ENCODE measurements at places on chromosomes 6 and 20.

DNA sequence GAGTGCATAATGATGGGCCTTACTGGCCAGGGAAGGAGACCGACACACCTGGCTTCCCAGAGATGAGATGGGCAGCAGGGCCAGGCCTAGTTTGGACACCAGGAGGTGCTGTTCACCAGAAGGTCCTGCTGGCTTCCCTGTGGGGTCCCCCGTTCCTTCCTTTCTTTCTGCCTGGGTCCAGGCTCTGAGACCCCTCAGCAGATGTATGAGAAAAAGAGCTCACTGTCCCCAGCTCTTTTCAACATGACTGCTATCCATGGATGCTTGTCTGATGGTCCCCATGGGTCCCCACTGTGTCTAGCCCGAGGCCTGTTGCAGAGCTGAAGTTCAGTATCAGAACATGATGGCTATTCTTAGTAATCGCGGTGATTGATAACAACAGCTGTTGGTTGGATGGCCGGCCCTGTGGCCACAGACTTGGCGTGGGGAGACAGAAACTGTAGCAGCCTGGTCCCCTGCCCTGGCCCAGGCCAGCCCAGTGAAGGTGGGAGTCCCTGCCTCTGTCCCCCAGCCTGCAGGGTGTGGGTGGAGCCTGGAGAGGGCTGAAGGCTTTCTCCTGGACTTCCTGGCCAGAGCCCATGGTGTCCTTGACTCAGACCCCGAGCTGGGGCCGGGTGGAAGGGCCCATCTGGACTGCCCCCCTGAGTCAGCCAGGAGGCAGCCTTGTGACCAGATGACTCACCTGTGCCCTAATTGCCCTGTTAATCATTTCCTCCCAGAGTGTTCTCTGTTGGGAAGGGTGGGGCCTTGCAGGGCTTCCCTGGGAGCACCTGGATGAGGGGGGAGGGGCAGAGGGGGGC lies 9.9 kb upstream of the BAK1 start:
- DNase-seq, result no peak

DNA sequence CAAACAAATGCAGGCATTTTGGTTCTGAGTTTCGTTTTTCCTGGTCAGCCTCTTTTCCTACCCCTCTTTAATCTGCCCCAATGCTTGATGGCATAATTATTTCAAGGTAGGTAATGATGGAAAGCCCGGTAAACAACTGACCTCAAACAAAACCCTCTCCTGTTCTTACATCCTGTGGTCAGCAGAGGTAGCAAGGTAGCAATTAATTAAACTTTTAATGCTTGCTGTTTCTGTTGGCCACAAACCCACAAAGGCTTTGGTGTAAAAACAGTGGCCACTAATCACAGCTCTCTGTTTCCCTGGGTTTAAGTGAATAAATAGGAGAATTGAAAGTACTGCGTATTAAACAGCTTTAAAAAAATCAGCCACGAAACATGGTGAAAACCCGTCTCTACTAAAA lies 261.5 kb upstream of the SOX4 start:
- DNase-seq, result no peak

GRCh38 chr6:35023091-35024000 lies 117.8 kb downstream of the TCP11 start:
- DNase-seq, result no peak

DNA sequence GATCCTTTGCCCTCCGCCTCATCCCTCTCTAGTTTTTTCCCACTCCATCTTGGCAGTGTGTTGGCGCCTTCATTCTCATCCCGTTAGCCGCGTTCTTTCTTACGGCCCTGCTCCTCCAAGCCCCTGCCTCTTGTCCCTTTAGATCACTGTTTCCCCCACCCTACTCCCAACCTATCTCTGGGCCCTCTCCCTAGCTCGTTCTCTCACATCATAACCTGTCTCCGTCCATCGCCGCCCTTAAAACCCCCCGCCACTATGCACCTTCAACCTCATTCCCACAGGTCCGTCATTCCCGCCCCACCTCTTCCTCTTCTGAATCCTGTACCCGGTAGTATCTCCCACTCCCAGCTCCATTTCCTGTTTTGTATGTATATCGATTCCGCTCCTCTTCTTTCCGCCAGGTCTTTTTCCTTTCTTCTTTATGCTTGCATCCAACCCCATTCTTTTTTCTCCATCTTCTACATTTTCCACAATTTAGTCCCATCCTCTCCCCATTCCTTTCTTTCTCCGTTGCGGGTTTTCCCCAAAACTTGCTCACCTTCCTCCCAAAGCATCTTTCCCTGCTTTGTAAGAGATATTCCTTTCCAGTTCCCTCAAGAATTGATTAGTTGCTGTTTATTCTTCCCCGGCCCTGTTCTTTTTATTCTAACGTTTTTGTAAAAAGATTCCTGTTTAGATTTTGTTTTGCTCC lies 671 bp downstream of the EFHC1 start:
- peak; percentile 5 for DNase-seq

- DNase-seq, result no peak
These were observed 5.3 kb downstream of the ARFGEF2 start for GRCh38 chr20:48926821-48927220.

DNA sequence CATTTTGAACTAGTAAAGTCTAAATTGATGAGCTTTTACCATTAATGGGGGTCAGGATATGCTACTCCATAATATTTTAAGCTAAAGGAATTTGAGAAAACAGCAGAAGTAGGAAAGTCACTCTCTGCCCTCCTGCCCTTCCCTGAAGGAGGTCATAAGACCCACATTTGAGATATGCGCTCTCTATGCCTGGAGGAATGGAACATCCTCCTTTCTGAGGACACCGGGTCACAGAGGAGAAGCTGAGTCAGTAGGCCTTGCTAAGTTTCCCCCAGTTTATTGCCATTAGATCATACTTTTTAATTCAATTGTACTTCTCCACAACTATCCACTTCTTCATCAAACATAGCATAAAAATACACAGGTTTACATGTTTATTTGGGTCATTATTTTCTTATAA lies 40.3 kb downstream of the AKAP7 start:
- DNase-seq, result no peak

GRCh38 chr20:10635476-10636208 lies 38.2 kb downstream of the JAG1 start:
- no peak for DNase-seq

- DNase-seq, result no peak
These were observed 90.7 kb downstream of the KHDC1L start for GRCh38 chr6:73134588-73134987.

- no peak for DNase-seq
These were observed 25.6 kb upstream of the IL17A start for GRCh38 chr6:52160472-52161104.

GRCh38 chr20:32193996-32194395 lies 13.5 kb downstream of the PLAGL2 start:
- DNase-seq, result no peak

GRCh38 chr6:102039441-102039840 lies 645.9 kb downstream of the GRIK2 start:
- no peak for DNase-seq

GRCh38 chr6:110366256-110366655 lies 8.1 kb upstream of the METTL24 start:
- DNase-seq, result no peak

DNA sequence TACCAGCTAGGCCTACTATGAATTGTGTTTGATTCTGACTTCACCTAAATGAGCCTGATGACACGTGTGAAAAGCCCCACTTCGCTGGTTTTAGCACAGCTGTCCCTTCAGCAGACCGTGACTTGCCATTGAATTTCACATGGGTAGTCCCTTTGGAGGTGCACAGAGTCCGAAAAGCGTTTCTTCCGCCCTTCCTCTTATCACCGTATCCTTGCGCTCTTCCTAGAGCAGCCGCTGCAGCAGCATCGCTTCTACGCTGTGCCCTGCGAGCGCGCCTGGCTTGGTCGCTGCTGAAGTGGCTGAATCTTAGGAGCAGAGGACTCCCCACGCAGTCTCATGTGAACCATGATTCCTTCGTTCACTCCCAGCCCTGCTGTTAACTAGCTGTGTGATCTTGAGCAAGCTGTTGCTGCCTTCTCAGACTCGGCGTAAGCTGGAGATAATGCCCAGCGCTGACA lies 127.0 kb downstream of the PACRG start:
- DNase-seq, result no peak

GRCh38 chr20:7637184-7637583 lies 303.1 kb downstream of the HAO1 start:
- DNase-seq, result no peak

GRCh38 chr20:38757145-38757775 lies 9.0 kb downstream of the ACTR5 start:
- DNase-seq, result no peak

DNA sequence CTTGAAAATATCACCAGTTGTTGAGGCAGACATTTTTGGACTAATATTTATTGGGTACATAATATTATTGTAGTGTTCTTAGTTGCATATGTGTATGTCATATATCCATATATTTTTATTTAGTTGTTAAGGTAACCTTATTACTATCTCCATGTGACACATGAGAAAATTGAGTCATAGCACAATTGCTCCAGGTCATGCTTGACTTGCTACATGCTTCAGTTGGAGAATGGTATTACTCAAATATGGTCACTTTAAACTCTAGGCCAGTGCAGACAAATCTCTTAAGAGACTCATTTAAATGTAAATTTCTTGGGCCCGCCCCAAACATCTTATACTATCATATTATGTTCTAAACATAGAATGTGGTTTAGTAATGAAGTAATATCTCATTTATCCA lies 246.1 kb downstream of the RIMS1 start:
- no peak for DNase-seq

GRCh38 chr6:17167327-17167979 lies 65.6 kb downstream of the STMND1 start:
- DNase-seq, result no peak

DNA sequence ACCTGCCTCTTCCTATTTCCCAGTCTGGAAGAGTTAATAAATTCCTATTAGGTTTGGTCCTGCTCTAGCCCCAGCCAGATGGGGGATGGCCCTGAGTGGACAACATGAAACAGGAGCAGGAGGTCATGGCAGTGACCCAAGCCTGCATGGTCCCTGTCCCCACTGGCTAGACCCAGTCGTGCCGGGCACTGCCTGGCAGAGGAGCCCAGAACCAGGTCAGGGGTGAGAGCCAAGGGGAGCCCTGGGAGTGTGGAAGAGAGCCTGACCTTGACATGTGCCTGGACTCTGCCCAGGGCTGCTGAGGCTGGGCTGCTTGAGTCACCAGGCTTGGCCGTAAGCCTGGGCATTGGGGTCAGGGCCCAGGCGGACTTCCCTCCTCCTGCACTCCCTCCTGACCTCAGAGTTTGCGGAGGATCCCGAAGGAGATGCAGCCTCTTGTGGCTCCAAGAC lies 3.6 kb downstream of the AVP start:
- no peak for DNase-seq

- peak; percentile 22 for DNase-seq
These were observed 83.4 kb upstream of the ASF1A start for GRCh38 chr6:118810420-118811027.

DNA sequence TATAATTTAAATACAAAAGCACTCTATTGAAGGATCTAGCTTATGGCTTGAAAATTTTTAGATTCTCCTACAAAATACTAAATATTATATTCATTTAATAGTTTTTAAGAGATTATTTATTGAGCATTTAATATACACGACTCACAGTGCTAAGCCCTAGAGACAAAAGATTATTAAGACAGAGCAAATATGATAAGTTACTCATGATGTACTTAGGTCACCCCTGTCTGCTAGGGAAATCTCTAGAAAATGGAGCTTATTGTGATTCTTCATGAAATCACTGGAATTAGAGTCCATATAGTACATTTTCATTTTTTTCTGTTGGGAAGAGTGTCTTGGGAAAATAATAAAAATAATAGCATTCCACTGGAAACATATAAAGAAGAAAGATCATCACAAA lies 37.8 kb downstream of the BEND6 start:
- no peak for DNase-seq

DNA sequence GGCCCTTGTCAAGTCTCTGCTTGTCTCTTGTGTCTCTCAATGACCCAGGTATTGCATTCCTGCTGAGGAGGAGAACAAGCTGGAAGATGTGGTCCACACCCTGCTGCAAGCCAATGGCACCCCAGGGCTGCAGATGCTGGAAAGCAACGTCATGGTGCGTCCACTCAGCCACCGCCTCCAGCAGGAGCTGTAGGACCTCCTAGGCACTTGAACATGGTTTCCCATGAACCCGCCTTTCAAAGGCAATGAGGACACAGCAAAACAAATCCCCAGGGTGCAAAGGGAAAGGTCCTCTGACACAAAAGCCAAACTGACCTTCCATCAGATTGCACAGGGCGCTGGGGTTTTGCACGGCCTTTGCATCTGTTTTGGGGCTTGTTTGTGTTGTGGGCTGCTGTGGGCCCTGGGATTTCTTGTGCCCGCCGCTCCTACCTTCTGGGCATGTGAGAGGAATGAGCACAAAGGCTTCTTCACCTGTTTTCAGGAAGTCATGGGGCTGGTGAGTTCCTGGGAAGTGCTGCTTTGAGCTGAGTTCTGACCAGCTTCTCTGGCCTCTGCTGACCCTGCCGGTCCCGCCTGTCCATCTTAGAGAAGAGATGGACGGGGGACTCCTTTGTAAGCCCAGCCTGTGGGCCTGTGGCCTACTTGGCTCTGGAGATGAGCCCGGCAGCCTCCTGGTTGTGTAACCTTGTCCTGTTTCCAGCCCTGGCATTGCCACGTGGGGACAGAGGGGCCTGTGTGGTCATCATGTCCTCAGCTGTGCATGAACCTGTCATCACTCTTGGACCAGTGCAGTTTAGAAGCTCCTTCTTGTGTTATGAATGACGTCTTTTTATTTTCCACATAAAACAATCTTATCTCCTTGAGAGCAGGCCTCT lies 151.3 kb downstream of the DTNBP1 start:
- no peak for DNase-seq

DNA sequence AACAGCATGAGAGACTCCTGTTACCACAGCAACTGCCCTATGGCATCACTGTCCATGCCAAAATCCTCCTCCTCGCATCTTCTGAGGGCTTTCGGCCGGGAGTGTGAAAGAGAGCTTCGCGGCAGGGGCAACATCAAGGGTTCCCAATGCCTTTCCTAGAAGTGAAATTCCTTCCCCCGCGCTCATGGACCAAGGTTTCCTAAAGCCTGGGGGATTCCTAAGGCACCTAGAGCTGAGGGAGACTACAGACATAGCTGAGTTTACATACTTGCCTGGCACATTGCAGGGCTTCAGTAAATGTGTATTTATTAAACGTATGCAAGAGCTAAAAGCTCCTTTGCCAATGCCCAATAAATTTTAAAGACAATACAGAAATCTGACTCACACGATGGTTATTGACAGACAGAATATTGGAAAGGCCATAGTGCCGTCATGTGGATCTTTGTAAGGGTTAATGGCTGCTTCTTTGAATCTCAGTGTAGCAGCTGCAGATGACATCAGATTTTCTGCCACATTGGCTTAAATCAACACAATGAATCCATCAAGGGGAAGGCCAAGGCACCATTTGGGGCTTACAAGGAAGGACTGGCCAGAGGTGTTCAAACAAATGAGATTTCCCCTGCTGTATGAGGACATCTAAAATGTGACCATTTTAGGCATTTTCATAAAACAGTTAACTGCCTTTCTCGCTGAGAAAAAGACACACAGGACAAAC lies 281.2 kb upstream of the JARID2 start:
- DNase-seq, result no peak
